ENCODE measurements at places on chromosomes 5 and 9. TPM values are rescaled to one million over a fixed set of nuclear protein-coding genes. Genes with fewer than 3 reads are reported as not detected.

The MOB3B gene
- total RNA-seq: 6.4 TPM

The SIMC1 gene
- total RNA-seq: 17.5 TPM

The TEX48 gene
- not detected for total RNA-seq

The FBP2 gene
- 0.28 TPM for total RNA-seq

The FRMPD1 gene
- total RNA-seq: 0.08 TPM

The INSL4 gene
- total RNA-seq: not detected

The HSD17B3 gene
- not detected for total RNA-seq

The FOXD4L5 gene
- total RNA-seq: 0.10 TPM

The TMEM171 gene
- total RNA-seq: not detected

The SPEF2 gene
- total RNA-seq: 3.4 TPM

The GABRA6 gene
- total RNA-seq: not detected

The RGS7BP gene
- total RNA-seq: 0.23 TPM

The HAND1 gene
- 0.95 TPM for total RNA-seq

The NCBP1 gene
- total RNA-seq: 34.6 TPM

The PAEP gene
- not detected for total RNA-seq

The GABBR2 gene
- 0.46 TPM for total RNA-seq

The SPARC gene
- 1,214 TPM for total RNA-seq

The CARD9 gene
- 0.41 TPM for total RNA-seq

The IFNA13 gene
- total RNA-seq: not detected

The FOXD4 gene
- 0.49 TPM for total RNA-seq

The OSMR gene
- 17.4 TPM for total RNA-seq

The PCDHGA4 gene
- 2.0 TPM for total RNA-seq

The LRRC19 gene
- total RNA-seq: not detected

The P4HA2 gene
- total RNA-seq: 9.9 TPM

The LAMC3 gene
- total RNA-seq: 30.1 TPM

The CCDC152 gene
- 2.8 TPM for total RNA-seq

The TNC gene
- 10.1 TPM for total RNA-seq

The RNF180 gene
- total RNA-seq: 7.8 TPM

The ENTREP1 gene
- total RNA-seq: 11.8 TPM

The PCDHB9 gene
- total RNA-seq: 15.2 TPM

The DDX4 gene
- not detected for total RNA-seq

The HTR1A gene
- not detected for total RNA-seq

The SPATA31D4 gene
- total RNA-seq: not detected

The EMB gene
- total RNA-seq: 27.5 TPM

The DMGDH gene
- total RNA-seq: 0.36 TPM

The GFI1B gene
- not detected for total RNA-seq

The STPG3 gene
- total RNA-seq: not detected

The C9orf50 gene
- not detected for total RNA-seq

The CCDC192 gene
- total RNA-seq: 0.26 TPM

The IGIP gene
- total RNA-seq: 1.3 TPM
